Left colon (tissue), 2 donors: ENCODE measurements at places on chromosomes 3 and 15. TPM values are rescaled to one million over a fixed set of nuclear protein-coding genes. Genes with fewer than 3 reads are reported as not detected.

Gene FBXW12
- not detected for total RNA-seq

Gene ARNT2
- 2.0 TPM for total RNA-seq

Gene STRIT1
- total RNA-seq: not detected

Gene QARS1
- total RNA-seq: 339 TPM

GRCh38 chr3:182259579-182259978, 533.7 kb upstream of the ATP11B start:
- peak; percentile 13 for DNase-seq

DNA sequence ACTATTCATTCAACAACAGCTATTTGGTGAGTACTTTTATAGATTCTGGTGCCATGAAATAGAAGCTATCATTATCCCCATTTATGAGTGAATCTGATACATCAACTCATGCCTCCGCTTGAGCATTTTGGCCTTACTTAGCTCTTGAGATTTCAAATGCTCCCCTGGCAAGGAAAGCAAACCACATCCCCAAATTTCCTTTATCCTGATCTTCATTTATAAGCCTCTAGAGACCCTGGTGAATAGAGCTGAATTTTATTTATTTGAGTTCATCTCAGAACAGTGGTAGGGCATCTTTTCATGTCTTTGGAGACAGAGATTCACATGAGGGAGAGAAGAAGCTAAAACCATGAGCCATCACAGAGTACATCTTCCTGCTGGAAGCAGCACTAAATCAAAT, 317.2 kb downstream of the SLC9A9 start:
- no peak for DNase-seq

GRCh38 chr3:10223676-10224639, 24.3 kb upstream of the TATDN2 start:
- DNase-seq: peak; percentile 49
